ENCODE measurements at places on chromosomes 5 and 9. TPM values are rescaled to one million over a fixed set of nuclear protein-coding genes. Genes with fewer than 3 reads are reported as not detected.

DNA sequence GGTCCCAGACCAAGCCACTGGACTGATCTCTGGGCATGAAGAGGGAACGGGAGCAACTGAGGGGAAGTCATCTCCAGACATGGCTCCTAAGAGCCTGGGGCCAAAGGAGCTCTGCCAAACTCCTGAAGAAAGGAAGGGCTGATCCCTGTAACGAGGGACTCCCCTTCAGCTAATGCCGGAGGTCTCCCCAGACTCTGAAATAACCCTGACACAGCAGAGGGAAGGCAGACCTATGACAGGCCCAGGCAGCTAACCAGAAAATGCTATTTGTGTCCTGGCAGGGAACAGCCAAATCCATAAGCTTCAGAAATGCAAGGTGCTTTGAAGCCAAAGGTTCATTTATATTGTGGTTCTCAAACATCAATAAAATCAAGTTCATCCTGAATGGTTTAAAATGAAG lies 30.9 kb downstream of the APTX start:
- no peaks in the 10 kb centered on the region for H3K4me1 ChIP-seq
- peaks cover 9% of the 10 kb centered on the region for H3K36me3 ChIP-seq
- no peak for DNase-seq
- H3K27ac ChIP-seq, result no peak overlapping the region
- H3K27me3 ChIP-seq, result peaks cover 1% of the 10 kb centered on the region

Gene PCDHB13
- total RNA-seq, result 7.1 TPM

- H3K27me3 ChIP-seq, result no peaks in the 10 kb centered on the region
- no peak overlapping the region for H3K4me3 ChIP-seq
- no peak overlapping the region for H3K27ac ChIP-seq
- no peaks in the 10 kb centered on the region for H3K36me3 ChIP-seq
- DNase-seq, result no peak
These were observed 441.6 kb upstream of the KLF4 start for GRCh38 chr9:107931071-107931715.

DNA sequence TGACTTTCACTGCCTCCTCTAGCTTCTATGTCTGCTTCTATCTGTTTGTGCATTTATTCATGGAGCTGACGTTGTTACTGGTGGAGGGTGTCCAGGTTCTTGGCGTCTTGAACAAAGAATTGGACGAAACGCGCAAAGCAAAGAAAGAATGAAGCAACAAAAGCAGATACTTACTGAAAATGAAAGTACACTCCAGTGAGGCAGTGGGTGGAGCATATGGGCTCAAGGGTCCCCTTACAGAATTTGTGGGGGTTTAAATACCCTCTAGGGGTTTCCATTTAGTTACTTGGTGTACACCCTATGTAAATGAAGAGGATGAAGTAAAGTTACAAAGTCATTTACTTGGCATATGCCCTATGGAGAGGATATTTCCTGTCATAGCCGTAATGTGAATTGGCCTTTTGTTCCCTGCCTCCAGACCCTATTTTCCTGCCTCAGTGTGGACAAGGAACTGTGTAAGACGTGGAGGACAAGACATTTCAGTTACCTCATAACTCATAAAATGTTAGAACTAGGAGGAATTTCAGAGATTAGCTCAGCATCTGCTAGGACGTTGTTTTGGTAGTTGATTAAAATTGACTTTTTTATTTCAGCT lies 3.1 kb downstream of the POLR3G start:
- H3K4me1 ChIP-seq, result peaks cover 25% of the 10 kb centered on the region
- no peak for DNase-seq
- H3K36me3 ChIP-seq, result peaks cover 3% of the 10 kb centered on the region
- H3K4me3 ChIP-seq, result no peak overlapping the region
- H3K27ac ChIP-seq, result no peak overlapping the region

Gene LCN6
- total RNA-seq, result not detected

GRCh38 chr5:1320436-1321344 lies 24.2 kb downstream of the CLPTM1L start:
- peaks cover 37% of the 10 kb centered on the region for H3K36me3 ChIP-seq
- H3K4me3 ChIP-seq, result no peak overlapping the region
- no peak for DNase-seq
- H3K27ac ChIP-seq, result no peak overlapping the region

Gene FAT2
- 0.13 TPM for total RNA-seq

Gene REXO4
- 30.9 TPM for total RNA-seq

DNA sequence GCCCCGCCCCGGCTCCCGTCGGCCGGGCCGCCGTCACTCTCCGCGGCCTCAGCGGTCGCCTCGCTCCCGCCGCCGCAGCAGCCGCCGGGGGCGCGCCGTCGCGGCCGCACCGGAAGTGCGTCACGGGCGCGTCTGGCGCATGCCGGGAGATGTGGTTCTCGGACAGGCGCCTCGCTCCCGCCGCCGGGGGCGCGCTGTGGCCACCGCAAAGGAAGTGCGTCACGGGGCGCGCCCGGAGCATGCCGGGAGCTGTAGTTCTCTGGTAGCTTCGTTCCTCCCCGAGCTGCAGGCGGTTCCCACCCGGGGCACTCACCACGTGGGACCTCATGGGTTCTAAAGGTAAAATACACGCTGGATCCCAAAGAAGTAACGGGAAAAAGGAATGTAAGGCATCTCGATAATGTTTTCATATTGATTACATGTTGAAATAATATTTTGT lies at the start of gene UBAC1:
TSS of gene UBAC1 (minus strand) at position 97 of the 439 bp plus-strand sequence. CDS start 211 bp downstream, outside the sequence.
- H3K4me1 ChIP-seq, result peaks cover 12% of the 10 kb centered on the region
- H3K4me3 ChIP-seq, result peak within 1 kb of the TSS; percentile 92
- H3K27ac ChIP-seq, result peak within 1 kb of the TSS; percentile 59
- DNase-seq, result peak; percentile 97
- H3K36me3 ChIP-seq, result no peaks in the 10 kb centered on the region

- peaks cover 20% of the 10 kb centered on the region for H3K36me3 ChIP-seq
- H3K27me3 ChIP-seq, result peaks cover 2% of the 10 kb centered on the region
- H3K27ac ChIP-seq, result no peak overlapping the region
- DNase-seq, result no peak
- peaks cover 6% of the 10 kb centered on the region for H3K4me1 ChIP-seq
These were observed 306.6 kb downstream of the FBXL7 start for GRCh38 chr5:15806613-15807012.

- no peak overlapping the region for H3K27ac ChIP-seq
- DNase-seq, result no peak
- peaks cover 1% of the 10 kb centered on the region for H3K27me3 ChIP-seq
- H3K4me1 ChIP-seq, result no peaks in the 10 kb centered on the region
- peaks cover 4% of the 10 kb centered on the region for H3K36me3 ChIP-seq
These were observed 4.0 kb upstream of the CCL28 start for GRCh38 chr5:43415935-43416802.

Gene STRBP
- 45.4 TPM for total RNA-seq

GRCh38 chr5:131384616-131385214 lies 120.9 kb downstream of the CDC42SE2 start:
- no peak overlapping the region for H3K4me3 ChIP-seq
- peaks cover 5% of the 10 kb centered on the region for H3K36me3 ChIP-seq
- H3K27me3 ChIP-seq, result peaks cover 4% of the 10 kb centered on the region
- peak overlapping the region; percentile 27 for H3K27ac ChIP-seq
- peaks cover 58% of the 10 kb centered on the region for H3K4me1 ChIP-seq
